ENCODE measurements at places on chromosomes 3 and 15.
A peak's percentile ranks its signal among the peaks of the same experiment; 100 is the strongest.

DNA sequence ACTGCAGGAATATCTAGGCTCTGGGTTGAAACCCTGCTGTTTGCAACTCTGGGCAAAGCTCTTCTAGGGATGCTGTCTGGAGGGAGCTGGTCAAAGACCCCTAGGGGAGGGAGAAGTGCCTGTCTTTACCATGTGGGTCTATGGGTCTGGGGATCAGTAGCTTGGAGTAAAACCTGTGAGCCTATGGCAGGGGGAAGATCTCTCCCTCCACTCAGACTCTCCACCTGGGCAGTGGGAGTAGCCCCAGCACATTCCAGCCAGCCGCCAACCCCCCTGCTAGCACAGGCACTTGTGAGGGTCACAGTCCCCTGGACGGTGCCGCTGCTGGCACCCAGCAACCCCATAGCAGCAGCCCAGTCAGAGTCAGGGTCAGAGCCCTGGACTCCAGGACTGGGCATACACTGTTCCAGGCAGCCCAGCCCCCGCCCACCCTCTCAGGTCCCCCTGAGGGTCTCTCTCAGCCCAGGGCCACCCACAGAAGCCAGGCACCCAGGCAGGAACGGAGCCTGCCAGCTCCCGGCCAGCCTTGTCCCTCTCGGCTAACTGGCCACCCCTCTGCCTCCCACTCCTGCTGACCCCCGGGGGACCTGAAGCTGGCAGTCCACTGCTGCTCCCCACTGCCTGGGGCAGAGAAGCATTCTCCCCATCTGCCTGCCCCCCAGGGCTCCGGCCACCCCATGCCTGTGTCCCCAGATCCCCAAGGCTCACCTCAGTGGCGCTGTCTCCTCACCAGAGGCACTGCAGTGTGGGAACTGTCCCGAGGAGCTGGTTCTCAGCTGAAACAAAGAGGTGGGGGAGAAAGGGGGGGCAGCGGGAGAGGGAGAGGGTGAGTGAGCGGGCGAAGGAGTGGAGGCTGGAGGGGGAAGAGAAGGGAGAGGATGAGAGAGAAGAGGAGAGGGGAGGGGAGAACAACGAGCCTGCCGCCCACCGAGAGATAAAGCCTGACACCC is 10.8 kb downstream of the GLYCTK start:
- no peak for DNase-seq

- DNase-seq, result no peak
These were observed 23.7 kb downstream of the CNTN3 start for GRCh38 chr3:74590620-74591262.

- DNase-seq, result no peak
These were observed 689.6 kb downstream of the MECOM start for GRCh38 chr3:168973897-168974296.

DNA sequence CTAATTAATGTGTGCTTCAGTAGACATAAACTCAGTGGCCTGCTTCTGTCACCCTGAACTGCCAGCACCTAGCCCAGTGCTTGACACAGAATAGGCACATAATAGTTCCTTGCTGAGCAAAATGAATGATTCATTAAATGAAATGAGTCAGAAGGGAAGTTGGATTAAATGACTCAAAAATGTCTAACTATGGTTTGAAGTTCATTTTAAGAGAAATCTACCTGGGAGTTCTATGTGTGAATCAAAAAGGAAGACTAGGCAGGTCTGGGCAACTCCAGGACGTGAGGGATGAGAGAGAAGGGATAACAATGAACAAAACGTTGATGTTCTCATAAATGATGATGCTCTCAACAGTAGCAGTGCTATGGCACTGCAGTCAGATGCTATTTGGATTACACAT is 175.0 kb downstream of the CFAP20DC start:
- no peak for DNase-seq

GRCh38 chr3:105119801-105120340 is 246.8 kb upstream of the ALCAM start:
- DNase-seq, result no peak

GRCh38 chr3:112531358-112531781 is 30.4 kb downstream of the ATG3 start:
- DNase-seq, result peak; percentile 4

- DNase-seq, result no peak
These were observed 863.3 kb downstream of the IGSF11 start for GRCh38 chr3:118171236-118171852.

DNA sequence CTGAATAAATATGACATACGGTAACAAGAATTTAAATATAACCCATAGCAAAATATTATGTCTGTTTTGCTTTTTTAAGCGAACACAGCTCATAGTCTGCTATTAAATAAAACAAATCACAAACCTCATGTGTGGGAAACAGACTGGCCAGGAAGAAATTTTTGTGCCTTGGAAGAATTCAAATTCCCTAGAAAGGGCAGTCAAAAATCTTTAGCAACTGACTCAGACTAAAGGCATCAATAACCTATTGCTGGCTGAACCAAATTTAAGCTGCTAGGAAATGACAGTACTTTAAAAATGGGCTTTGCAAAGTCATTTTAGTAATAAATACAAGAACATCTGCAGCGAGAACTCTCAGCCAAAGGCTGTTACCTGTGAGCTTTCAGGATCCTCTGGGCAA is 151.4 kb downstream of the PLD1 start:
- no peak for DNase-seq

DNA sequence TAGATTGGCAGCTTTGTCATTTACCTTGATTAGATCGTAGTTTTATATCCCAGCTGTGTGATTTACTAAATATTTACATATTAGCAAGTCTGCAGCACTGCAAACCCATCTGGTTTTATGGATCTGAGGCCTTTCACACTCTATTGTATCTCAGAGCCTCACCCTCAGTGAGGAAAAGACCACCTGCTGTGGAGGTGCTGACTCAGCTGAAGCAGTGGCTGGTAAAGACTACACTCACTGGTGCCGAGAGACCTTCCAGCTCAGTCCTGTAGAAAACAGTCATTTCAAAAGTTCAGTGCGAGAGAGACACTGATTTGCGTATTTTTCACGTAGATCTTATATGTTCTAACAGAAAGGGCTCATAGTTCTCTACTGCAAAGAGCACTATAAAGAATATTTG is 307.8 kb upstream of the TPM1 start:
- no peak for DNase-seq

- DNase-seq, result peak; percentile 51
These were observed 85.6 kb downstream of the PDCD6IP start for GRCh38 chr3:33883951-33884561.

GRCh38 chr3:30984855-30985749 is 90.6 kb upstream of the GADL1 start:
- DNase-seq, result no peak

DNA sequence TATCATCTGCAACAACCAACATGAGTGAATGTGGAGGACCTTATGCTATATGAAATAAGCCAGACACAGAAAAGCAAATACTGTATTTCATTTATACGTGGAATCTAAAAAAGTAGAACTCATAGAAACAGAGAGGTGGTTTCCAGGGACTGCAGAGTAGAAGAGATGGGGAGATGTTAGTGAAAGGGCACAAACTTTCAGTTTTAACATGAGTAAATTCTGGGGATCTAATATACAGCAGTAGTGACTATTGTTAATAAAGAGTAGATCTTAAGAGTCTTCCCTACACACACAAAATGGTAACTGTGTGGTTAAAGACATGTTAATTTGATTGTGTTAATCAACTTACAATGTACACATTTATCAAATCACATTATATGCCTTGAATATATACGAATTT is 20.9 kb upstream of the MELTF start:
- DNase-seq, result no peak

DNA sequence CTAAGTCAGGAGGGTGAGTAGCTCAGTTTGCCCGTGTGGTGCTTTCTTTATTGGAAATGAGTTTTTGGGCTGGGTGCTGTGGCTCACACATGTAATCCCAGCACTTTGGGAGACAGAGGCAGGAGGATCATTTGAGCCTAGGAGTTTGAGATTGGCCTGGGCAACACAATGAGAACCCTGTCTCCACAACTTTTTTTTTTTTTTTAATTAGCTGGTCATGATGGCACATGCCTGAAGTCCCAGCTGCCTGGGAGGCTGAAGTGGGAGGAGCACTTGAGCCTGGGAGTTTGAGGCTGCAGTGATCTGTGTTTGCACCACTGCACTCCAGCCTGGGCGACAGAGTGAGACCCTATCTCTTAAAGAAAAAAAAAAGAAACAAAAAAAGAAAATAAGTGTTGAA is 174.9 kb downstream of the NSMCE3 start:
- no peak for DNase-seq

GRCh38 chr3:124966521-124967445 is 32.2 kb upstream of the MUC13 start:
- DNase-seq, result no peak

GRCh38 chr3:16441371-16441875 is 72.1 kb downstream of the RFTN1 start:
- DNase-seq, result no peak

Data from cerebellar nuclear complex (tissue), 1 donor.